ENCODE measurements at places on chromosomes 12 and 14.

GRCh38 chr14:89276424-89276975 lies 140.5 kb downstream of the FOXN3 start:
- peak; percentile 88 for DNase-seq

GRCh38 chr12:41972598-41972997 lies 172.1 kb downstream of the GXYLT1 start:
- no peak for DNase-seq

DNA sequence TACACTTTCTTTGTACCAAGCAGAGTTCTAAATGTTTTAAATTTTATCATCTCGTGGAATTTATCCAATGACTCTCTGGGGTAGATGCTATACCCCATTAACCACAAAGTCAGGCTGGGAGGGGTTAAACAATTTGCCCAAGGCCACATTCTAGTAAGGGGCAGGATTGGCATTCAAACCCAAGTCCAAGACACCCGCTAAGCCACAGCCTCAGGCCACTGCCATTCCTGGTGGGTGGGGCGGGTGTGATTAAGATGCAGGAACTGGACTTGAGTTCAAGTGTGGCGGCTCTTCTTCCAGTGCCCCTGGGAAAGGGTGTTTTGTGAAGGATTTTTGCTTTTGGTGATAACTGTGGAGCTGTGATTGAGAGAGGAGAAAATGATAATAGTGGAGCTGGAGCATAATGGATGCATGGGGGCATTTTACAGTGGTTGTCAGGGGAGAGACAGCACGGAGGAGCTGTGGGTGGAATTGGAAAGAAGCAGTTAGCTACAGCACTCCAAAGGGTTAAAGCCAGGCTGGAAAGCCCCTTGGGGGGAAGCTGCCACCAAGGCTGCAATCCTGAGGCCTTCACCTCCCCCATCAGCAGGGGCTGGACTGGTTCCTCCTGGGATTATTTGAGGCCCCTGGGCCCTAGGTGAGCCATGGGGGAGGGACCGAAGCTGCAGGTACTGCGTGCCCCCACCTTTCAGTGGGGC lies 1.0 kb upstream of the VRTN start:
- DNase-seq = no peak

DNA sequence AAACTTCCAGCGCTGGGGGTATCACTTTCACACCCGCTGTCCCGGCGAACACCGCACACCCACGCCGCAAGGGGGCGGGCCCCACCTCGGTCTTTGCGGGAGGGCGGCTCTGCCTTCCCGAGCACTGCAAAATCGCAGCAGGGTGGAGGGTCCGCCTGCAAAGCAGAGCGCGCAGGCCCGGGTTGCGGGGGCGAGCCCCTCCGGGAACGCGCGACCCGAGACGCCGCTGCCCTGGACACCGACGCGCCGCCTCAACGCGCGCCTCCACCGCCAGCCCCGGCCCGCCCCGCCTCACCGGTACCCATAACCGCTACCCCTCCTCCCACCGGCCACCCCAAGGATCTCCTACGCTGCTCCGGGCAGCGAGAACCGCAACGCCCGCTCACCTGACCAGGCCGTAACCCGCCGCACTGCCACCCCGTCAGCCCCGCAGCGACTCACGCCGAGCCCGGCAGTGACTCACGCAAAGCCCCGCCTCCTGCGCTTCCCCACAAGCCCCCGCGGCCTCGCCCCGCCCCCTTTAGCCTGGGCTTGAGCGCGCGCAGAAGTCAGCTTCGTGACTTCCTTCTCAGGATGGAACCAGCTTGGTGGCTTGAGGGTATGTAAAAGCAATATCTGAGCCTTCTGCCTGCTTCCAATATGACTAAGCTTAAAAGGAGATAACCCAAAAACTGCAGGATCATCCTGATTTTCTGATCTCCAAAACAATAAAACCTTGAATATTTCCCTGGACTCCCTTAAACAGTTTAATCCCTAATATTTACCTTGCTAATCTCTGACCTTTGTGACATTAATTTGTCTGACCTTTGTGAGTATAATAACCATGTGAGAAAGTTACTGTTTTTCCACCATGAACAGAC lies at the start of gene RPAP3:
TSS of gene RPAP3 (minus strand) at position 465 of the 860 bp plus-strand sequence. CDS start 3,190 bp downstream, outside the sequence.
- DNase-seq = peak; percentile 99

GRCh38 chr14:106013879-106014376 lies 487.5 kb downstream of the TMEM121 start:
- DNase-seq = no peak

GRCh38 chr14:59422069-59422881 lies 42.9 kb downstream of the GPR135 start:
- DNase-seq = no peak

- peak; percentile 40 for DNase-seq
Measured at GRCh38 chr14:73381380-73382013, 76.8 kb downstream of the NUMB start.

DNA sequence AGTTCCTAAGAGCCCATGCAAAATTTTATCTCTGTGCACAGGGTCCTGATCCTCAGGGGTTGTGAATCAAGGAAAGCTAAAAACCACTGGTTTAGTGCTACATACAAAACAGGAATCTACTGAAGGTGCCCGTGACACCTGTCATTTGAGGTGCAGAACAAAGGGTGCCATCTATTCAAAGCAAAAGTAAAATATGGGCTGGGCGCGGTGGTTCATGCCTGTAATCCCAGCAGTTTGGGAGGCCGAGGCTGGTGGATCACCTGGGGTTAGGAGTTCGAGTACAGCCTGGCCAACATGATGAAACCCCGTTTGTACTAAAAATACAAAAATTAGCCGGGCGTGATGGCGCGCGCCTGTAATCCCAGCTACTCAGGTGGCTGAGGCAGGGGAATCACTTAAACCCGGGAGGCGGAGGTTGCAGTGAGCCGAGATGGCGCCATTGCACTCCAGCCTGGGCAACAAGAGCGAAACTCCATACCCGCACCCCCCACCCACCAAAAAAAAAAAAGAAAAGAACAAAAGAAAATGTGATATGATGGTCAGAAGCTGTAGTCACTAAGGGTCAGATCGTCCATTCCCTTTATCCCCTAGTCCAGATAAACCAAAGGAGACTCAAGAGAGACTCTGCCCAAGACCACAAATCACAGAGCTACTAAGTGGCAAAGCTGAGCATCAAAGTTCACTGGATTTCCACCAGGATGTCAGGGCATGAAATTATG lies 3.4 kb downstream of the PPTC7 start:
- no peak for DNase-seq

DNA sequence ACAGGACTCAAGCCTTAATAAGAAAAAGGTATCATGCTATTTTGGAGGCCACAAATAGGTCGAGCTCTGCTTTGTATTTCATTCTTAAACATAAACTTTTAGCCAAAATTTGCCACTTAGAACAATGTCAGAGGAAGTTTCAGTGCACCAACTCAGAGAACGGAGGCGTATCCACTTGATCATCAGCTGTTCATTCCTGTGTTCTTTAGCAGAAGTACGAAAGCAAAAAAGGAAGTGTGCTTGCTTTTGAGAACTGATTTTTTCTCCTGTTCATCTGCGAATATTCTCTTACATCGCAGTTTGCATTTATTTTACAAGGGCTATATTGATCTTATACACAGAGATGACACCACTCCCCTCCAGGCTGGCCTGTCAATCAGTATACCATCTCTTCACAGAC lies 188.6 kb upstream of the SOX5 start:
- DNase-seq = peak; percentile 41

DNA sequence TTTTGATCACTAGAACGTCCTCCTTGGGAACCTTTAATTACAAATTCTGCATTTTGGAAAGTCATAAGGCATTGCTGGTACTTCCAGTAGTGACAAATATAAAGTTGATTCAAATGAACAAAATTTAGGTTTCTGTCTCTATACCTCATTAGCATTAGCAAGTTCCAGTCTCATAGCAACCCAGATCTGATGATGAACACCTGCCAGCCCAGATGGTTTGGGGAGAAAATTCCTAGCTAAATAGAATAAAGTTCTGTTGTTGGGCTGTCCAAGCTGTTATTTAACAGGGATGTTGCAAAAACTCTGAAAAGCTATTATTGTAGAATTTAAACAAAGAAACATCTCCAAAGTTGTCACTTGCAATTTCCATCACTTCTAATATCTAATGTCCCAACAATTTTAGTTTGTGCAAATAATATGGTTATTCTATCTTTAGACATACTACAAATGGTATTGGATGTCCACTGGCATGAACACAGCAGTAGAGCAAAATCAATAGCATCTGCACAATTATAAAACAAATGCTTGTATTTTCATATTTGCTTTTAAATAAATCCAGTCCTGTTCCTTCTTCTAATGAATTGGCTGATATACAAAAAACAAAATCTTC lies 299.4 kb downstream of the SLC16A7 start:
- no peak for DNase-seq

- DNase-seq = no peak
Measured at GRCh38 chr12:22766911-22767420, 142.0 kb downstream of the ETNK1 start.

DNA sequence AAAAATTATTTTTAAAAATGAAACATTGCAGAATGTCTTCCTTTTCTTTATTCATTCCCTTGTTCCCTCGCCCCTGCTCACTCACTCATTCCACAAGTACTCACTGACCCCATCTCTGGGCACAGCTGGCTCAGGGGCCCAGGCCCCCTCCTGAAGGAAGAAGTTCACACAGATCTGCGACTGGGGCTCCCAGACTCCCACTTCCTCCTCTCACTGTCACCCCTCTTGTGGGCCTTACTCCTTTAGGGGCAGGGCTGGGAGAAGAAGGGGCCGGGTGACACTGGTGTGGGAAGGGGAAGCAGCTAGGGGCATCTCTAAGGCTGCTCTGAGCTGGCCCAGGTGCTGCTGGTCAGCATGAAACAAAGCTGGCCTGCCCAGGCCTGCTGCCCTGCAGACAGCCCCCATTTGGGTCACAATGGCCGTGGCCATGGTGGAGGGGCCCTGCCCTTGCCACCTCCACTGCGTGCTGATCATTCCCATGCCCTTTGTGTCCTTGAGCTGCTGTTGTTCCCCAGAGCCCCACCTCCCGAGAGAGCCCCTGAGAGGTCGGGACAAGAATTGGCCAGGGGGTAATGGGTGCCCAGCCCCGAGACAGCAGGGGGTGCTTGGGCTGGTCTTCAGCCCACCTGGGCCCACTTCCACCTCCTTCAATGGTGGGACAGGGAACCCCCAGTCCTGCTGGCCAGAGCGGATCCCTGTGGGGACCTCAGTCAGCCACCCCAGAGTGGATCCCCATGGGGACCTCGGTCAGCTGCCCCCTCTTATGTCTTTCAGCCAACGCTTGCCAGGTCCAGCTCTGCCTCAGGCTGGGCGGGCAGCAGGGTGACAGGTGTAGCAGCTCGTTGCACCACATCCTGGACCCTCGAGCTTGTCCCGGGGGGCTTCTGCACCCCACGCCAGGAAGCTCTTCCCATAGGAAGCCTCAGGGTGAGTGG lies 212.4 kb upstream of the C14orf180 start:
- DNase-seq = no peak

DNA sequence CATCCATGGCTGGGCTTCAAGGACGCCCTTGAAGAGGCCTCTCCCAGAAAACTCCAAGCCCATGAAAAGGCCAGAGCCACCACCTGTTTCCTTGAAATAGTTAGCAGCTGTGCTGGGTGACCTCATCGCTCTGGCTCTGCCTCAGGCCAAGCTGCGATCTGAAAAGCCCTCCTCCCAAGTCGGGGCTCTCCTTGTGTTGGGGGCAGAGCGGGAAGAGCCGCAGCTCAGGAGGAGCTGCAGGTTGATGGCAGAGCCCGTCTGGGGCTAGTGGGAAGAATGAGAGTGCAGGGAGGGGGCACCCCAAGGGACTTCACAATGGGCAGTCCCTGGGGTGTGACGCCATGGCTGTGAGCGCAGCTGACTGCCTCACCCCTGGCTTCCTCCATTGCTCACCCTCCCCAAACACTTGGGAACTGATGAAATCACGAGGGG lies 50.0 kb upstream of the STON2 start:
- DNase-seq = no peak

- no peak for DNase-seq
Measured at GRCh38 chr12:104280111-104280510, 23.4 kb upstream of the EID3 start.

- no peak for DNase-seq
Measured at GRCh38 chr12:109800536-109800935, 32.7 kb downstream of the TRPV4 start.

DNA sequence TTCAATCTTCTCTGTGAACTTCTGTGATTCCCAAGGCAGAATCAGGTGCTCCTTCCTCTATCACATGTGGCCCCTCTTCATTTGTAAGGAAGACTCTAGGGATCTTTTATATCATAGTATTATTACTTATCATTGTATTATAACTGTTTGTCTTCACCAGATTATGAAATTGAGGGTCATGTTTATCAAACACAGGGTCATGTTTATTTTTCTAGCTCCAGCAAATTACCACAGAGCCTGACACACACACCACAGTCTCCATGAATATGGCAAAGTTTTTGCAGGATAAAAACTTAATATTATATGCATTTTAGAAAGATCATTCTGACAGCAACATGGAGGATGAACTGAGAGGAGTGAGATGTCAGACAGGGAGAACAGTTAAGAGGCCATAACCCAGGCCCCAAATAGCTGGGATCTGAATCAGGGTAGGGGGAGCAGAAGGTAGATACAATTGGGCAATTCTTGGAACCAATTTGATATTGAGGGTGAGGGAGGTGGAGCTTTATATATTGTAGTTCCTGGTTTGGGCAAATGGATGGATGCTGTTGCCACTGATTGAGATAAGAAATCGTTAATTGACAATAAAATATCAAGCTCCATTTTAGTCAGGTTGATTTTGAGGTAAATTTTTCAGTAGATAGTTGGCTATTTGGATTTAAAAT lies 130.7 kb downstream of the DHRS2 start:
- DNase-seq = no peak

- no peak for DNase-seq
Measured at GRCh38 chr12:32970465-32971110, 74.0 kb upstream of the PKP2 start.

GRCh38 chr14:74601982-74602381 lies 10.1 kb downstream of the LTBP2 start:
- DNase-seq = no peak

Data from suppressor macrophage treated with lipopolysaccharide for 4 hours (primary cell).